Psoas muscle (tissue), 8 donors: ENCODE measurements at places on chromosomes 3 and 15. TPM values are rescaled to one million over a fixed set of nuclear protein-coding genes. Genes with fewer than 3 reads are reported as not detected.

DNA sequence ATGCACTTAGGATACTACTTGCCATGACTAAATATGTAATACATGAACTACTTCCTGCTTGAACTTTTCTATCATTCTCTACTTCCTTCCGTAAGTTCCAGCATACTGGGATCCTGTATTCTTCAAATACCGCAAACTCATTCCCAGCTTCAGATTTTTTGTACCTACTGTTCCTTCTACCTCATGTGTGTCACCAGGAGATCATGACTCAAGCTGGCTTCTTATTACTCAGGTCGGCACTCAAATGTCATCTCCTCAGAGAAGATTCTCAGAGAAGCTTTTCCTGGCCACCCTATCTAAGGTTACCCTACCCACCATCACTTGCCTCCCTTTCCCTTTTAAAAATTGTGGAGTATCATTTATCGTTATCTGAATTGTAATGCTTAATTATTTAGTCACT, 66.7 kb downstream of the RFX7 start:
- H3K4me1 ChIP-seq = no peaks in the 10 kb centered on the region
- no peaks in the 10 kb centered on the region for H3K27me3 ChIP-seq

DNA sequence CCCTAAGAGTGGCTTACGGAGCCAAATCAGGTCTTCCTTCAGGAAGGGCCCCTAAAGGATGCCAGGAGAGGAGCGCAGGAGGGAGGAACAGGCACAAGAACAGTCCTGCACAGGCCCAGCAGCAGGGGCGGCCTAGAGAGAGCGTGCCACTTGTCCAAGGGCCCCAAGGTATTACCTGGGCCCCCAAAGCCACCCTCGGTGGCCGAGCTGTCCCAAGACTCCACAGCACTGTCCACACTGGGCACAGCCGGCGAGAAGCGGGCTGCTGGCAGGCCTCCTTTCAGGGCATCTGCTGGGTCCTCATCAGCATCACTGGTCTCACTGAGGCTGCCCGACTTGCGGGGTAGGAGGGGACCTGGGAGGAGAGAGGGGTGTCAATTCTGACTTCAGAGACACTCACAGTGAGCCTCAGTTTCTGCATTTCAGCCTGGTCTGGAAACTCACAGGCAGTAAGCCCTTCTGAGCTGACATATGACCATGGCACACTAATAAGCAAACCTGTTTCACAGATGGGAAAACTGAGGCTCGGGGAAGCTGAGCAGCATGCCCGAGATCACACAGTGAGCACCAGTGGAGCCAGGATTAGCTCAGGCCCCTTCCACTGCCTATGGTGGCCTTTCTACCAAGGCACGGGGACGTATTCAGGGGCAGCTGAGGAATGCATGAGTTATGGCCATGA, 33.4 kb downstream of the GRIP2 start:
- H3K4me3 ChIP-seq = no peak overlapping the region
- peaks cover 4% of the 10 kb centered on the region for H3K4me1 ChIP-seq
- H3K27me3 ChIP-seq = no peaks in the 10 kb centered on the region

DNA sequence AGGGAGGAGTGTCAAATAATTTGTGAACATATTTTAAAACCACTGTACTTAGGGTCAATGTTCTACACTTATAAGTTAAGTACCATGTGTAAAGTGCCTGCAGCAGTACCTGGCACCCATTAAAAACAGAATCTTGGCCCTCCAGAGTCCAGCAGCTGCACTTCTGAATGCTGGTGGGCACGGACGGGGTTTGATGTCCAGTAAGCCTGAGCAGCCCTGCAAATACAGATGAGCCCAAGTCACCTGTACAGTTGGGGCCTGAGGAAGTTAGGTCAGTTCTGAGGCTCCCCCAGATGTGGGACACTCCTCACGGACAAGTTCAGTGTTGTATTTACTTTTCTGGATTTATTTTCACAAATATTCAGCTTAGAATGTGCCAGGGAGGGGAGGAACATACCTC, 150.0 kb upstream of the CTDSPL start:
- no peak overlapping the region for H3K27ac ChIP-seq
- no peaks in the 10 kb centered on the region for H3K27me3 ChIP-seq
- no peak for DNase-seq
- peaks cover 9% of the 10 kb centered on the region for H3K4me1 ChIP-seq
- H3K4me3 ChIP-seq = no peak overlapping the region

- H3K27ac ChIP-seq = peak overlapping the region; percentile 78
- no peaks in the 10 kb centered on the region for H3K27me3 ChIP-seq
- H3K4me1 ChIP-seq = peaks cover 13% of the 10 kb centered on the region
- no peak for DNase-seq
- no peak overlapping the region for H3K4me3 ChIP-seq
Observed at GRCh38 chr15:75902129-75902557, 1.5 kb upstream of the FBXO22 start.

DNA sequence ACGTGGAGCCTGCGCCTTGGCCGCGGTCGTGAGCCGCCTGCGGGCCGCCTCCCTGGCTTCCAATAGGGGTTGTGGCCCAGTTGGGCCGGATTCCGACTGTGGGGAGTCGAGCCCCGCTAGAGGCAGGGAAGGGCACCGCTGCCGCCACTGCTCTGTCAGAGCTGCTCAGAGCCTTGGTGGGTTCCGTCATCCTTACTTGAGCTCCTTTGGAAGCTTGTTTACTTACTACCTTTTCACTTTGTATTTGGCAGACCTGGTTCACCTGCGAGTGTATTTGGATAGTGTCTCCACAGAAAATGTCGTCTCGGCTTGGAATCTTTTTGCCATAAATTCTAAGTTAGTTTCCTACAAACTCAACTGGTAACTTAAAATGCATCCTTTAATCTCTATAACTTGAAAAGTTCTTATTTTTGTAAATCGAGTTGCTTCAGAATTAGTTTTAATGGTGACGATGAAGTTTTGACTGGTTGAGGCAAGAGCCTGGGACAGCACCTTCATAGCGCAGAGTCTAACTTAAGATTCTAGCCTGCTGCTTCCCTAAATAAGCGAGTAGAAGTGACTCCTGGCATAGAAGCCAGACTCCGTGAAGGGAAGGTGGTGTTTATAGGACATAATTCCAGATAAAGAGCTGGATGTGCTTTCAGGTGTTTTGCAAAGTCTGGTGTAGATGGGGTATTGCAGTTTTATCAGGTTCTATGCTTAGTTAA, 800 bp downstream of the DAG1 start:
- no peaks in the 10 kb centered on the region for H3K36me3 ChIP-seq
- no peak for DNase-seq
- H3K27me3 ChIP-seq = no peaks in the 10 kb centered on the region
- peaks cover 24% of the 10 kb centered on the region for H3K4me1 ChIP-seq
- peak overlapping the region; percentile 98 for H3K27ac ChIP-seq

- H3K36me3 ChIP-seq = no peaks in the 10 kb centered on the region
- H3K27ac ChIP-seq = peak overlapping the region; percentile 71
- no peaks in the 10 kb centered on the region for H3K27me3 ChIP-seq
- H3K4me3 ChIP-seq = no peak overlapping the region
Observed at GRCh38 chr15:86135041-86135440, 55.4 kb downstream of the AGBL1 start.

DNA sequence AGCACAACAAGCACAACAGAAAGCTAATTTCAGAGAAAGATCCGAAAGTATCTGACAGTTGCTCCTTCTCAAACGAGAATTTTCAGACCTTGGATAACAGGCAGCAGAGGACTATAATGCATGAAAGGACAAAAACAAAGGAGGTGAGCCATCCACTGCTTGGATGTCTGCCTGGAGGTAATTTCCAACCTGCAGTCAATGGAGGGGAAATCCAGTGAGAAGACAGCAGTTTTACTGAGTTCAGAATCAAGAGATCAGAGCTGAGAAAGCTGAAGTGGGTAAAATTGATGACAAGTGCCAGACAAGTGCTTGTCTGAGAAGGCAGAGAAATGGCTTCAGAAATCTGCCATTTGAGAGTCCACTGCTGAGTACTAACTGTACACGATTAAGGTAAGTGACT, 22.1 kb downstream of the UBE3A start:
- H3K36me3 ChIP-seq = peaks cover 3% of the 10 kb centered on the region
- no peak for DNase-seq
- no peak overlapping the region for H3K27ac ChIP-seq
- H3K4me1 ChIP-seq = peaks cover 60% of the 10 kb centered on the region
- H3K27me3 ChIP-seq = no peaks in the 10 kb centered on the region

- no peak for DNase-seq
- H3K27ac ChIP-seq = no peak overlapping the region
- H3K4me3 ChIP-seq = no peak overlapping the region
- no peaks in the 10 kb centered on the region for H3K36me3 ChIP-seq
Observed at GRCh38 chr15:39125226-39125625, 455.7 kb upstream of the THBS1 start.

DIPK2A gene
- 5.4 TPM for total RNA-seq

GRCh38 chr3:67018789-67019526, 20.9 kb downstream of the KBTBD8 start:
- H3K4me3 ChIP-seq = no peak overlapping the region
- no peaks in the 10 kb centered on the region for H3K36me3 ChIP-seq
- no peak for DNase-seq
- H3K4me1 ChIP-seq = no peaks in the 10 kb centered on the region
- no peaks in the 10 kb centered on the region for H3K27me3 ChIP-seq

- no peak overlapping the region for H3K4me3 ChIP-seq
- H3K27ac ChIP-seq = no peak overlapping the region
- H3K36me3 ChIP-seq = no peaks in the 10 kb centered on the region
- no peaks in the 10 kb centered on the region for H3K4me1 ChIP-seq
Observed at GRCh38 chr3:5321666-5322340, 134.3 kb downstream of the EDEM1 start.

DNA sequence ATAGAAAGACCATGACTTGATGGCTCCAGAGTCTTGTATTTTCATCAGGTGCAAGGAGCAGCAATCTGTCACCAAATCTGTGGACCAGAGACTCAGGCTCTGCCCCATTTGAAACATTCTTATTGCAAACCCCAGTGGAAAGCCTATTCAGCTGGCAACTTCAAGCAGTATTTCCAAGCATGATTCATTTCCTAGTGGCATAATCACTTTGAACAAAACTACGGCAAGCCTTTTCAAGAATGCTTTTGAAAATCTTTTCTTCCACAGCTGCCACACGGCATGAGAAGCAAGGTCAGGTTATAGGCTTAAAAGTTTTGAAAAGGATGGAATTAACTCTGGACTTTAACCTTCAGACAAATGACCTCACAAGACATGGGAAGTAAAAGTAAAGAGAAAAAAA, 122.0 kb upstream of the BFSP2 start:
- H3K4me3 ChIP-seq = no peak overlapping the region
- no peaks in the 10 kb centered on the region for H3K27me3 ChIP-seq
- H3K36me3 ChIP-seq = no peaks in the 10 kb centered on the region
- H3K27ac ChIP-seq = no peak overlapping the region

SAXO2 gene
- total RNA-seq = 1.9 TPM

DNA sequence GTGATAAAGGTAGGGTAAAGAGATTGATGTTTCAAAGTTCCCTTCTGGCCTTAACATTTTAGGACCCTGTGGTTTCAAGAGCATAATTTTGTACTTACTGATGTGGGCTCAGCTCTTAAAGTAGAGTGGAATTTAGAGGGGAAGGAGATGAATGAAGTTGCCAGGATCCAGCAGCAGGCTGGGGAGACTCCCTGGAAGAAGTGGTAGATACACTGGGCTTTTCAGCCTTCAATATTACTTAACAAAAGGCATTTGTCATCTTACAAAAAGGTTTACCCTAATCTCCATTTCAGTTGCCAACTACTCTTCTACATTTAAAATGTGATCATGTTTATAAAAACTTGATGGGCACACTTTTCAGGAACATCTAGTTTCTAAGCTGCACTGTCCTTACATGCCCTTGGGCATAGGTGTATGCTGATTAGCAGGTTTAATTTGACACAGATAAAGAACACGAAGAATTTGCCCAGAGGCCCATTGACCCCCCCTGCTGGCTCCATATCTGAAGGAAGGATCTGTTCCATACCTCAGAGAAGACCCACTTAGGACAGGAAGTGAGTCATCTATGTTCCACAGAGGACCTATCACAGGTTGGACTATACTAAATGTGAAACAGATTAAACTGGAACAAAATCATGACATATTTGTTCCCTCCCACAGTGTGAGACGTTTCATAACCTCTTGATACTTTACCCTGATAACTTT, 93.0 kb upstream of the LPP start:
- no peak overlapping the region for H3K4me3 ChIP-seq
- H3K36me3 ChIP-seq = no peaks in the 10 kb centered on the region
- H3K27ac ChIP-seq = no peak overlapping the region
- peaks cover 9% of the 10 kb centered on the region for H3K4me1 ChIP-seq

- no peak overlapping the region for H3K4me3 ChIP-seq
- no peaks in the 10 kb centered on the region for H3K36me3 ChIP-seq
- DNase-seq = no peak
- H3K4me1 ChIP-seq = no peaks in the 10 kb centered on the region
- no peaks in the 10 kb centered on the region for H3K27me3 ChIP-seq
Observed at GRCh38 chr3:79724206-79724605, 43.6 kb downstream of the ROBO1 start.

DNA sequence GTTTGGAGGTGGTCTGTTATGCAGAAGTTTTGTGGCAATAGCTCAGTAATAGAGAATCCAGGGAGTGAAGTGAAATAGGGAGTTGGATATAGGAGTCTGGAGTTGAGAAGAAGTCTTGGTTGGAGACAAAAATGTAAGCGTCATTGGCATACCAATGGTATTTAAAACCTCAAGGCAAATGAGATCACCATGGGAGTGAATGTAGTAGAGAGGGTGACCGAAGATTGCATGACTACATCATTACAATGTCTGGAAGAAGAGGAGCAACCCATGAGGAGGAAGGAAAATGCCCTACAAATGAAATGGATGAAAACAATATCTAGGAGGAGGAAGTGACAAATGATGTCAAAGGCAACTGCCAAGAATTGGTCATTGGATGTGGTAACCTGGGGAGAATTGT, 54.4 kb downstream of the CNTN4 start:
- H3K27ac ChIP-seq = no peak overlapping the region
- DNase-seq = no peak
- no peaks in the 10 kb centered on the region for H3K4me1 ChIP-seq

GRCh38 chr15:67406257-67406861, 114.6 kb upstream of the C15orf61 start:
- H3K4me1 ChIP-seq = no peaks in the 10 kb centered on the region
- no peaks in the 10 kb centered on the region for H3K27me3 ChIP-seq
- no peak overlapping the region for H3K4me3 ChIP-seq

GRCh38 chr3:23174426-23175039, 28.6 kb upstream of the UBE2E2 start:
- H3K36me3 ChIP-seq = no peaks in the 10 kb centered on the region
- no peak for DNase-seq
- no peak overlapping the region for H3K27ac ChIP-seq
- no peaks in the 10 kb centered on the region for H3K4me1 ChIP-seq
